ENCODE measurements at places on chromosomes 16 and 17. TPM values are rescaled to one million over a fixed set of nuclear protein-coding genes. Genes with fewer than 3 reads are reported as not detected.

DNA sequence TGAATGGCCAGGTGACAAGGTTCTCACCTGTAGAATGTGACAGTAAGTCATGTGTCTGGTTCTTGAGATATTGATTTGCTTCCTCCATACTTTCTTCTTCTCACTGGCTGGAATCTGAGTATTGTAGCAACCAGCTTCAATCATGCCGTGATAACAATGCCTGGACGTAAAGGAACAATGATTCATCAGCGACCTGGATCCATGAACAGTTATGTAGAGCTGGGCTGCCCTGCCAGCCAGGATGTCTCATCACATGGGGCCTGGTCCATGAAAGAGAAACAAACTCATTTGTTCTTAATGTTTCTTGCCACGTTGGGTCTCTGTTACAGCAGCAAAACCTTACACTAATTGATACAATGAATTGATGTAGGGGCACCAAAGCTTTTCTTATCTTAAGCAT is 627.2 kb downstream of the TOX3 start:
- no peak for DNase-seq

DNA sequence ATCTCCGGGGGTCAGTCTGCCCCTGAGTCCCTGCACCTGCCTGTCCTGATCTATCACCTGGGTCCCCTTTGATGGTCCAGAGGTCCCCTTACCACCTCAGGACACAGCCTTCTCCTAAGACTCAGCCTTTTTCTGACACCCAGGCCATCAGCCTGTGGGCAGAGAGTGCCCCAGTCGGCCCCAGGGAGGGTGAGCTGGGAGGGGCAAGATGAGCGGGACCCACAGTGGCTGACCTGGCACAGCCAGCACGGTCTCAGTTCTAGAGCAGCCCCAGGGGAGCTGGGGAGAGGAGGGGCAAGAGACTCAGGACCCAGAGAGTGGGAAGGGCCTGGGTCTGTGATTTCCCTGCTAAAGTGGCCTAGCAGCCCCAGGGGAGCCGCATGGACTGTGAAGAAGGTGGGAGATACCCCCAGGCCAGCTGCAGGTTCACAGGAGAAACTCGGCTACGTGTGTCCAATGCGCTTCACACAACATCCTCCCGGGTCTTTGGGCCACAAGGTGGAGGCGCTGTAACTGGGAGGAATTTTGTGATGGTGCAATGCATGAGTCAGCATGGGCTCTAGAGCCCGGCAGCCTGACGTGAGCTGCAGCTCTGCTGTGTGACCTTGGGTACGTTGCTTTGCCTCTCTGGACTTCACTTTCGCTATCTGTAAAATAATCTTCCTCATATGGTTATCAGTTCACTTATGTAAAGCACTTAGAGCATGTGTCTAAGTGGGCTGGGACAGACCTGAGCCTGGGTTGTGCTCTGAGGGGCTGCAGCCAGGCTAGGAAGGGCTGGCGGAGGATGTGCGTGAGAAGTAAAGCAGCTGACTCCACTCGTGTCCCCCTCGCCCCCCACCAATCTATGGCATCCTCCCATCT is 67.2 kb upstream of the LHX1 start:
- peak; percentile 38 for DNase-seq

DNA sequence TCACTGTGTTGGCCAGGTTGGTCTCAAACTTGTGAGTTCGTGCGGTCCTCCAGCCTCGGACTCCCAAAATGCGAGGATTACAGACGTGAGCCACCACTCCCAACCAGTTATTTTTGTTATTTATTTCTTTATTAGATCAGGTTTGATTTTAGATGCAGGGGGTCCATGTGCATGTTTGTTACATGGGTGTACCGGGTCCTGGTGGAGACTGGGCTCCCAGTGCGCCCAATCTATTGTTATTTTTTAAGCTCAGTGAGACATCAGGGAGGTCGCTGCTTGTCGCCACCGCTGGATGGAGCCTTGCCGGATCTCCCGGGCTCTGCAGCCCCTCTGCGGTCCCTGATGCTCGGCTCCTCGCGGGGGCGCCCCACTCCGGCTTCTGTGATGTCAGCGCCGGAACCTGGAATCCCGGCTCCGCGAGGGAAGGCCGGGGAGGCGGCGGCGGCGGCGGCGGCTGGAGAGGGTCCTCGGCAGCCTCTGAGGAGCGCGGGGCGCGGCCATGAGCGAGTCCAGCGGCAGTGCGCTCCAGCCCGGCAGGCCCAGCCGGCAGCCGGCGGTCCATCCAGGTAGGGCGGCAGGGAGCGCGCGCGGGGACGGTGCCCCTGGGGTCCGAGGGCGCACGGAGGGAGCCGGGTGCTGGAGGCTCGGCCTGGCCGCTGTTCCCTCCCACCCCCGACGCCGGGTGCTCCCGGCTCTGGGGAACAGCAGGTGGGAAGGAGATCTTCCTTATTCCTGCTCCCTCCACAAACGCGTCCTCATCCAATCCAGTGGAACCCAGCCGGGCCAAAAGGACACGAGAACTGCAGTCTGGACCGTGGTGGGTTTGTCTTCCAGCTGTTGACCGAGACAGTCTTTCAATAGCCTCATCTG is at the start of gene TMC7:
Gene TMC7 (plus strand): TSS at position 370 of the 870 bp plus-strand sequence. CDS start 130 bp downstream, at position 500.
- peak; percentile 77 for DNase-seq

Gene CBFB
- total RNA-seq = 71.8 TPM

- DNase-seq = no peak
Observed at GRCh38 chr16:56295739-56296527, 104.6 kb downstream of the GNAO1 start.

DNA sequence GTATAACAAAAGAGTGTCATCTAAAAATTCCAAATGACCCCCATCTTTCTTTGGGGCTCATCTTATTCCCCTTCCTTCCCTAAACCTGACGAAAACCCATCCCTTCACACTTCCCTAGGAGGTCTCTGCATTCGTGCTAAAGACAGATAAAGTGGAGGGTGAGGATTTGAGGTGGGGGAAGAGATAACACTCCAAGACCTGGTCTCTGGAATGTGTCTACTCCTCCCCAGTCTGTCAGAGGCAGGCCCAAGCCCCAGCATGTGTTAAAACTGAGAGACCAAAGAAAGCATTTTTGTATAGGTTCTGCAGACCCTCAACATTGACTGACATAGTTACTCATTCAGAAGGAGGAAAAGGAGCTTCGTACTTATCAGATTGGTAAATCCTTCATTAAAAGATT is 11.0 kb upstream of the LHX1 start:
- no peak for DNase-seq

DNA sequence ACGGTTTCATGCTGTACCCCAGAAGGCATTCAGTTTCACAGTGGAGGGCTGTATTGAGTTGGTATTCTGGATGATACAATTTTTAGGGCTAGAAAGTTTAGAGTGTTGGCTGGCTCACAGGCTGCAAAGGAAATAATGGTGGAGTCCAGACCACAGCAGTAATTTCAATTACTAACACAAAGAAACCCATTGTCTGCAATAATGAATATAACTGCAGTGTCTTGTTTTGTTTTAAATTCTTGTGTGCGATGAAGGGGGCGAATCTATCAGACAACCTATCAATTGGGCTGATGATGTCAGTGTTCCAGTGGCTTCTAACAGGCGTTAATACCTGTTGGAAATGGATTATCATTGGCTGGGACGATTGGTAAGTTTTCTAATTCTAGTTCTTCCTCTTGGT is 1.5 kb downstream of the SP2 start:
- DNase-seq = no peak

Gene AXIN2
- 1.9 TPM for total RNA-seq

GRCh38 chr17:60325730-60326524 is 66.0 kb downstream of the USP32 start:
- no peak for DNase-seq

- no peak for DNase-seq
Observed at GRCh38 chr16:86816930-86817625, 238.7 kb downstream of the FOXL1 start.

DNA sequence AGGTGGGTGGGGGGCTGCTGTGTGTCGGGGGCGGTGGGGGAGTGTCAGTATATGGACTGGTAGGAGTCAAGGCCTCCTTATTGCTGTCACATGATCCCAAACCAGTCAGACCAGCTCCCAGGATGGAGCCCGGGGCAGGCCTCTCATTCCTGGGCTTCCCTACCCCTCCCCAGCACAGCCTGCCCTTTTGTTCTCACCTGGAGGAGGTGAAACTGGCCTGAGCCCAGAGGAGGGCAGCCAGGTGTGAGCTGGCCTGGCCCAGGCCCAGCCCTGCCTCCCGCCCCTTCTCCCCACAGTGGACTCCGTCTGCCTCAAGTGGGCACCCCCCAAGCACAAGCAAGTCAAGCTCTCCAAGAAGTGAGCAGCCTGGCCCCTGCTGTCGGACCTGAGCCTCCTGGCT is 4.6 kb downstream of the PRSS8 start:
- no peak for DNase-seq

Gene SLC5A2
- total RNA-seq = under 0.01 TPM

DNA sequence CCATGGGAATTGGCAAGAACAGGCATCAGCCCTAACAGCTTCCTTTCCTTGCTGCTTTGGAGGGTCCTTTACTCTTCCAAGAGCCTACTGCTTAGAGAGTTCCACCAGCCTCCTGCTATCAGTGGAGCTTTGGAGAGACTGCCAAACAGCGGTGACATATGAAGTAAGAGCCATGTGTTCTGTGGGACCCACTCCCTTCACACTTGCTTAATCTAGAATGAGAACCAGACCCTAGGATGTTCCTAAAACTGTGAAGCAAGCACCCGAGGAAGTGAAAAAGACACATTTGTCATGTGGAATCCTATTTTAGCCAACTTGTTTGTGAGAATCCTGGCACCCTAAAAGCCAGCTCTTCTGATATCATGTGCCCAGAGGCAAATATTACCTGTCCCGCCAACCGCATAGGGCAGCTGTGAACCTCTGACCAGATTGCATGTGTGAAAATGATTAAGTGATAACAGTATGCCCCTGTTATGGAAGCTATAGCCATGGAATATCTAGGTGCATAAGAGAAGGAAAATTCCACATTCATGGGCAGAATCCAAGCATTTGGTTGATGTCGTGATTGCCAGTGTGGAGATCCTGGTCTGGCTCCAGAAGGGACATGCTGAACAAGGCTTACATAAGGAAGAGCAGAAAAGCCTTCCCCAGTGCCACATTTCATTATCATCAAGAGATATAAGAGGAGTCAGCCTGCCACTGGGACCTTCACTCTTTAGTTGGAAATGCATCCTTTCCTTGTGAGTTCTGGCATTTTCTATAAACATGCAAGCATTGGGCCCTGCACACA is 18.7 kb downstream of the RCVRN start:
- no peak for DNase-seq

- no peak for DNase-seq
Observed at GRCh38 chr17:77150196-77150595, 9.4 kb downstream of the SEC14L1 start.

DNA sequence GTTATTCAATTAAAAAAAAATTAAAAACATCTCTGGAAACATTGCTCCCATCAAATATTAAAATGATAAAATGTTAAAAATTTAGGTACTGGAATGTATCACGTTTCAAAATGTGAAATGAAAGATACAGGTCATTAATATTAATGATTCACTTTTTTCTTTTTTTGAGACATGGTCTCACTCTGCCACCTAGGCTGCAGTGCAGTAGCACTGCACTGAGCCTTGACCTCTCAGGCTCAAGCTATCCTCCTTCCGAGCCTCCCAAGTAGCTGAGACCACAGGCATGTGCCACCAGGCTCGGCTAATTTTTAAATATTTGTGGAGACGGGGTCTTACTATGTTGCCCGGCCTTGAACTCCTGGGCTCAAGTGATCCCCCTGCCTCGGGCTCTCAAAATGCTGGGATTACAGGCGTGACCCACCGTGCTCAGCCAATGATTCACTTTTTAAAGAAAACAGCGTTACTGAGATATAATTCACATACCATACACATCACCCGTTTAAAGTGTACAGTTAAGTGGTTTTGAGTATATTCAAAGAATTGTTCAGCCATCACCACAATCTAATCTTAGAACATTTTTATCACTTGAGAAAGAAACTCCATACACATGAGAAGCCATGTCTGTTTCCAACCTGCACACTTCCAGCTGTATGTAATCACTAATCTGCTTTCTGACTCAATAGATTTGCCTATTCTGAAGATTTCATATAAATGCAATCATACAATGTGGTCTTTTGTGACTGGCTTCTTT is 19.1 kb upstream of the NETO2 start:
- DNase-seq = peak; percentile 10

Gene NPW
- 1.3 TPM for total RNA-seq

DNA sequence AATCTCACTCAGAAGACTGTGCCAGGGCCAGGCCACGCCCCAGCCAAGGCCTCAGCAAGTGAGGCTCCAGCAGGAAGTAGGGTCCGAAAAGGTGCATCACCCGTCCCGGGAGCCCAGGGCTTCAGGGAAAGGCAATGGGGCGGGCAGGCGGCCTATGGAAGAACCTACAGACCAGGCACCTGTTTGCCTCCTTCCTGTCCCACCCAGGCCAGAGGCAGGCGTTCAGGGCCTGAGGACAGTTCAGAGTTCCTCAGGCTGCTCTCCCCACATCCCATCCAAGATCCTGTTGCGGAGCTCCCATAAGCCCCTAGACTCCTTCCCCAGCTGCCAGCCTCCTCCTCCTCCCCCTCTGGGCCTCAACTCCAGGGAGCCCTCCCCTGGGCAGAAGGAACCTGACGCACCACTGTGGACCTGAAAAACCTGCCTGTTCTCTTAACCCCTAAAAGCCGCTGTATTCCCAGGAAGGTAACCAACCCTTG is 2.3 kb downstream of the CLUH start:
- no peak for DNase-seq

- DNase-seq = no peak
Observed at GRCh38 chr17:51428668-51429495, 168.5 kb downstream of the UTP18 start.

Gene KRTAP9-6
- total RNA-seq = not detected

GRCh38 chr16:67943619-67944504 is at the start of gene LCAT:
Gene LCAT (minus strand): TSS chr16:67944120. CDS start chr16:67944101, 19 bp downstream.
- DNase-seq = peak; percentile 43

GRCh38 chr16:58099956-58100300 is 29.3 kb downstream of the CFAP20 start:
- DNase-seq = no peak

DNA sequence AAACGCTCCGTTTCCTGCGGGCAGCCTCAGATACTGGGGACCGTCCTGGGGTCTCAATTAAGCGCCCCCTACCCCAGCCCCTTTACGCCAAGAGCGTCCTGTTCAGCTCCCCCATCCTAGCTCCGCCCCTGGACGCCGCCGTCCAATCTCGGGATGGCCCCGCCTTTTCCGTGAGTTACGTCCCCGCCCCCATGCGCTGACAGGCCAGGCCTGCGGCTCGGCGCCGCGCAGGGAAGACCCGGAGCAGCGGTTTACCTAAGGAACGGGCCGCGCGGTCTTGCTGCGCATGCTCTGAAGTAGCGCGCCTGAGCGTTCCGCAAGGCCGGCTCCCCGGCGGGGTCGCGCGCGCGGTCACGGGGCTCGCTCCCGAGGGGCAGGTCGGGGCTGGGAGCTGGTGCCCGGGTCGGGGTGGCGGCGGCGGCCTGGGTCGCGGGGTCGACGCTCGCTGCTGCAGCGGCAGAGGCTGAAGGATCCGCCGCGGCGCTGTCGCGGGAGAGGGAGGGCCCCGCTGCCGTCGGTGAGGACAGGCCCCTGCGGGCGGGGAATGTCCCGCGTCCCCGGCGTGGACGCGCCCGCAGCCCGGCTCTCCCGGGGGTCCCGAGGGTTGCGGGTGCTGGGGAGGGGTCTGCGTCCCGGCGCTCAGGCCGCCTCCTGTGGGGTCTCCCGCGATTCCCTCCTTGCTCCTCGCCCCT is at the start of gene FLYWCH1:
Gene FLYWCH1 (plus strand): TSS at position 294 of the 692 bp plus-strand sequence. CDS start 17,755 bp downstream, outside the sequence.
- DNase-seq = peak; percentile 98

- no peak for DNase-seq
Observed at GRCh38 chr16:81779536-81780320, 637 bp downstream of the PLCG2 start.

Data from fibroblast of villous mesenchyme (primary cell).